ENCODE measurements at places on chromosomes 5 and 9. TPM values are rescaled to one million over a fixed set of nuclear protein-coding genes. Genes with fewer than 3 reads are reported as not detected.
A peak's percentile ranks its signal among the peaks of the same experiment; 100 is the strongest.

Gene OR1L8
- total RNA-seq = not detected

Gene VCAN
- total RNA-seq = not detected

Gene DIPK1B
- total RNA-seq = not detected

GRCh38 chr5:43227655-43228054, 35.6 kb downstream of the NIM1K start:
- ATAC-seq = no peak

DNA sequence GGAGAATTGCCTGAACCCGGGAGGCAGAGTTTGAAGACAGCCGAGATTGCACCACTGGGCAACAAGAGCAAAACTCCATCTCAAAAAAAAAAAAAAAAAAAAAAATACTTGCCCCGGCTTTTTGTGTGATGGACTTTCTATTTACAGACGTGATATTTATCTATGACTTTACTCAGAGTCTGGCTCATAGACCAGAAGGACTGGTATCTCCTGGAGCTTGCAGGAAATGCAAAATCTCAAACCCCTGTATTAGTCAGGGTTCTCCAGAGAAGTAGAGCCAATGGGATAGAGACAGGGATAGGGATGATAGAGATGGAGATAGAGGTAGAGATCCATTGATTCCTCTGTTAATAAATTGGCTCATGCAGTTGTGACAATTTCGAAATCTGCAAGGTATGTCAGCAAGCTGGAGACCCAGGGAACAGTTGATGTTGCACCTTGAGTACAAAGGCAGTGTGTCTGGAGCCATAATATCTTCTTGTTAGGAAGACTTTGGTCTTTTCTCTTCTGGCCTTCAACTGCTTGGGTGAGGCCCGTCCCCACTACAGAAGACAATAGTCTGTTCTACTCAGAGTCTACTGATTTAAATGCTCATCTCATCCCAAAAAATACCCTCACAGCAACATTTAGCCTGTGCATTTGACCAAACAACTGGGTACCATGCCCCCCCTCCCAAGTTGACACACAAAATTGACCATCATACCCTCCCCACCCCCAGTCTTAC, 195.4 kb upstream of the MSX2 start:
- no peak for ATAC-seq

- ATAC-seq = no peak
Observed at GRCh38 chr5:171952021-171952420, 54.4 kb downstream of the FBXW11 start.

DNA sequence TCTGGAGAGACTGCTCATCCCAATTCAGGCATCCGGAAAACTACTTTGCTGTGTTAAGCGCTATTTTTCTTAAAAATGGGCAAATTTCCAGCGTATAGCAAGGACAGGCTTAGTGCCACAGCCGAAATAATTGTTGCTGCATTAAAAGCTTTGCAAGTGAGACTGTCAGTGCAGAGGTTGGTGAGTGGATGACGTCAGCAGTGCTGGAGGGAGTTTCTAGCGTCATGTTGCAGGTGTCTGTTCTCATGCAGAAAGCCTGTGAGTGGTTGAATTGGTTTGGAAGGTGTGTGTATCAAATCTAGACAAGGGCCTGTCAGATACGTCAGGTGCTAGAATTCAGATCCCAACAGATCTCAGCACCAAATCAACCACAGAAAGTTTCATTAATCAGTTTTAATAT, 204.4 kb downstream of the TRIO start:
- no peak for ATAC-seq

DNA sequence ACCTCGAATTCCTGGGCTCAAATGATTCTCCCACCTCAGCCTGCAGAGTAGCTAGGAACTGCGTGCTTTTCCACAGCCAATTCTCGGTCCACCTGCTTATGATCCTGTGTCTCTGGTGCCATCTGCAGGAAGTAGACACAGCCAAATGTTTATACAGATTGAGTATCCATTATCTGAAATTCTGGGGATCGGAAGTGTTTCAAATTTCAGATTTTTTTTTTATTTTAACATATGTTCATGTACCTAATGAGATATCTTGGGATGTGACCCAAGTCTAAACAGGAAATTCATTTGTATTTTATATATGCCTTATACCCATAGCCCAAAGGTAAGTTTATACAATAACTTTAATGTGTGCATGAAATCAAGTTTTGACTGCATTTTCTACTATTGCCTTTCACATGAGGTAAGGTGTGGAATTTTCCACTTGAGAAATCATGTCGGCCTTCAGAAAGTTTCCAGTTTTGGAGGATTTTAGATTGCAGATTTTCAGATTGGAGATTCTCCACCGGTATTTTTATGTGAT, 89.5 kb downstream of the ESM1 start:
- ATAC-seq = peak; percentile 18

DNA sequence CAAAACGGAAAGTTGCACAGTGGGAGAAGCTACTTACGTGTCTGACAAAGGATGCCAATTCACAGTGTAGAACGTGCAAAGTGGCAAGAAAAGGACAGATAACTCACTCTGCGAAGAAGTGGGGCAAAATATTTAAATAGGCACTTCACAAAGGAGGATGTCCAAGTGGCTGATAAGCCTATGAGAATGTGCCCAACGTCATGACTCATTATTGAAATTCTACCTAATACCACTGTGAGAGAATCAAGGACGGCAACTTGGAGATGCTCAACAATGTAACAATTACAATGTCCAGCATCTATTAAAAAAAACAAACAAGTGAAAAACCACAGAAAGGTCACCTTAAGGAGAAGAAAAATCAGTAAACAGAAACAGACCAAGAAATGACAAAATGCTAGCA, 59.0 kb downstream of the NACC2 start:
- no peak for ATAC-seq

DNA sequence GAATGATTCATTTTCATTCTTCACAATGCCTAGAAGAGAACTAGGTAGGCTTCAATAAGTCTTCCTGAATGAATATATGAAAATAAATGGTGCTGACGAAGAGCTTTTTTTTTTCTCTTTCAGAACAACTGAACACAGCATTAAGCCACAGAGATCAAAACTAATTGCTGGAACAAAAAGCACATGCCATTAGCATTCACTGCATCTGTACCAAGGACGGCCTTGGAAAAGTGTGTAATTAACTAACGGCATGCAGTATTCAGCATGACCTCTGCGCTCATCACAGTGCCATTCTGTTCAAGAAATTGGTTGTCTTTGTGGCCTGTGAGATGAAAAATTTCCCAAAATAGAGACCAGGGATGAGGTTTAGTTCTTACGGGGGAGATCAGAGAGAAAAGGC, 99.3 kb downstream of the NUDT12 start:
- ATAC-seq = no peak

Gene ZNF354C
- total RNA-seq = 6.3 TPM

- ATAC-seq = no peak
Observed at GRCh38 chr9:27572061-27572460, 1.2 kb downstream of the C9orf72 start.

DNA sequence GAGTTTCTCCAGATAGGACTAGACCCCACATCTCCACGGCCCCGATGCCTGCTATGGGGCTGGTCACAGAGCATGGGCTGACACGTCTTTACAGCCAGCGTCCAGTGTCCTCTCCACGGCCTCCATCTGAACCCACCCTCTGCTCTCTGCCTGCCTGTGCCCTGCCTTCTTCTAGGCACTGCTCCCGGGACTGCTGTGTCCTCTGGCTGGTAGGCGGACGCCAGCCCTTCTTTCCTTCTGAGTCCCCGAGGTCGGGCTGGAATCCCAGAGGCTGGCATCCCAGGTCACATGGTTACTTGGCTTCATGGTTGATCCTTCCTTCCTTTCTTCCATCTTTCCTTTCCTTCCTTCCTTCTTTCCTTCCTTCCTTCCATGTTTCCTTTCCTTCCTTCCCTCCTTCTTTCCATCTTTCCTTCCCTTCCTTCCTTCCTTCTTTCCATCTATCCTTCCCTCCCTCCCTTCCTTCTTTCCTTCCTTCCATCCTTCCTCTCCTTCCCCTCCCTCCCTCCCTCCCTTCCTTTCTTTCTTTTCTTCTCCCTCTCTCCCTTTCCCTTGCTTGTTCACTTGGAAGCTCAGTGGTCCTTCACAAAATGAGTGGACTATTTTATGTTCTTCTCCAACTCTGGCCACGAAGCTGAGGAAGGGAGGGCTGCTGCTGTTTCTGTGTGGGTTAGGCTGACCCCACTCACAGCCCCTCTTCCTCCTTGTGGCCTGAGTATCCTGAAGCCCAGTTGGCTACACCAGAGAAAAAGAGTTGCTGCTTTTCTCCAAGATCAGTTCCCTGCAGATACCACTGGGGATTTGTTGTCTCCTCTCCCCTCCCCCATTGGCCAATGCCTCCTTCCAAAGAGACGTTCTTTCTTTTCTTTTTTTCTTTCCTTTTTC, 66.8 kb upstream of the NEURL1B start:
- no peak for ATAC-seq

DNA sequence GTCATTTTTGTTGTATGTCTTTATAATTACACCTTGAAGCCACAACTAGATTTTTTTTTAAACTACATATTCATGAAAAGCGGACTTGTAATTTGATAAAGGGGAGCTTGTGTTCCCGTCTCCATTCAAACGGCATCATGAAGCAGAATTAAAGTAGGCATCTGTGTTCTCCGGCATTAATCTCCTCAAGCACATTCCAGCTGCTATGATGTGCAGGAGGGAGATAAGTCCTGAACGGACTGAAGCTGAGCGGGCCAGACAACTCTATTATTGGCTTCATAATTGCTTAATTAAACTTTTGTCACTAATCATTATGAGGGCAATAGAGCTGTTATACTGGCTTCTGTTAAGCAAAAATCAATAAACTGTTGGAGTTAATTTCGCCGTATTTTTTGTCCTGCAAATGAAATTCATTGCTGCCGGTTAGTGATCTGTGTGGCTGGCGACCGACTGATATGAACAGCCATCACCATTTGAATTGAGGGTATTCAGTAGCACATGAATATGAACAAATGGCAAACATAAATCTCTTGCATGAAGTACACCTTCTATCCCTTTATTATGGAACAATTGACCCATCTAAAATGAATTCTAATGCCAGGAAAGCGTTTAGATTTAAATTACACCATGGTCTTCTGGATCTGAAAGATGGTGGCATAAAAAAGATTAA, 408.8 kb upstream of the IRX1 start:
- ATAC-seq = no peak

DNA sequence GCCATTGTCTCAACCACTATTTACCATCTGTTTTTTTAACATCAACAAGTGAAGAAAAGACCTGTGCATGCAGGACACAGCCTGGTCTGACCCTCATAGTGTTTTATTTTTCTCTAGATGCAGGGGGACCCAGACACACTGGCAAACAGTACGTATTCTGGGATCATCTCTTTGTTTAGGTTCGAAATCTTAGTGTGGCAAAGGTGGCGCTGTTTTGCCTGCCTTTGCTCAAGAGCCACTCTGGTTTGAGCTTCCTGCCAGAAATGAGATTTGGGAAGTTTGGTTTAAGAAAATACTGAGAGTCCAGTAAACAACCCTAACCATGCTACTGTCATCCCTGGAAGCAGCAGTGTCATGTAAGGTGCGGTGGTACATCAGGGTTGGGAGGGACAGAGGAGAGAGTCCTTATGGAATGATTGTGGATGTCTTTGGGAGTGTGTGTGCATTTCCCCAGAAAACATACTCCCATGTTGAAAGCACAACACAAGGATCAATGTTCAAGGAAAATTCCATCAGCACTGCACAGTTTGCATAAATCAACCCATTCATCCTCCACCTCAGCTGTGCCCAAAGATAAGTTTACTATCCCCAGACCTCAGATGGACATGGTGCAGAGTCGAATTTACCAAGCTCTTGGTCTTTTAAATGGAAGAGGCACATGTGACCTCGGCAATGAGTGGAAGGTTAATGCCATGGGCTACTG, 34.0 kb upstream of the FLT4 start:
- no peak for ATAC-seq

GRCh38 chr9:18384066-18384465, 89.9 kb upstream of the ADAMTSL1 start:
- no peak for ATAC-seq

DNA sequence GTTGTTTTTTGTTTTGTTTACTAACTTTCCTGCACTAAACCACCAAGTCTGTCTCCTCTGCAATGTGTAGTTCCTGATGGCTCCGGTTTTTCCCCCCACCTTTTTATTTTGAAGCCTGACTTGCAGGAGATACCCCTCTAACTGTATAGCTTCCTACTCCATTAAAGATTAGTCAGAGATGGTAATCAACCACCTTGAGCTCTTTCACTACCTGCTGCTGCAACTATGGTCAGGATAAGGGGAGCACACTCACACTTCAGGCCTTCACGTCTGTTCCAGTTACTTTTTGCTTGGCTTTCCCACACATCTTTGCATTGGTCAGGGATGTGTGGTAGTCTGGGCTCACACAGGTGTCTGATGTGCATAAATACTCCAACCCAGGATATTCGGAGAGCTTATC, 63.4 kb downstream of the NR6A1 start:
- ATAC-seq = no peak

DNA sequence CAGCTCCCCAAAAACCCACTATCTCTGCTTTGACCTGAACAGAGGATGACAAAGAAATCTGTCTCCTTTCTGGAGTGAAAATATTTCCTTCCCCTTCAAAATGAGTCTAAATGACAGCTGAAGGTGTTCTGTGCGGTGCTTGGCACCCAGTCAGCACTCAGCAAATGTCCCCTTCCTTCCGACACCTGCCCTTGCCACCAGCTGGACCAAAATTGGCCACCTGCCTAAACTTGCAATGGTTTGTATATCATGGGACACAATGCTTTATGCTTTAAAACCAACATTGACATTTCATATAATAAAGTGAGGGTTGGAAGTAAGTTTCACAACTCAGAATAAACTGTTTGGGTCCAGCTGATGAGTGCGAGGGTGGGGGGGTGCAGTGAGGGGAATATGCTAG, 7.5 kb upstream of the TTC1 start:
- ATAC-seq = no peak

Gene NUDCD2
- total RNA-seq = 46.5 TPM

Gene CFAP90
- not detected for total RNA-seq

Measured in activated T-helper 17 cell treated with anti-CD3 and anti-CD28 coated beads, Interleukin-2, amount 50 U/mL, for 72 hours (primary cell).